ENCODE measurements at places on chromosomes 16 and 17.

DNA sequence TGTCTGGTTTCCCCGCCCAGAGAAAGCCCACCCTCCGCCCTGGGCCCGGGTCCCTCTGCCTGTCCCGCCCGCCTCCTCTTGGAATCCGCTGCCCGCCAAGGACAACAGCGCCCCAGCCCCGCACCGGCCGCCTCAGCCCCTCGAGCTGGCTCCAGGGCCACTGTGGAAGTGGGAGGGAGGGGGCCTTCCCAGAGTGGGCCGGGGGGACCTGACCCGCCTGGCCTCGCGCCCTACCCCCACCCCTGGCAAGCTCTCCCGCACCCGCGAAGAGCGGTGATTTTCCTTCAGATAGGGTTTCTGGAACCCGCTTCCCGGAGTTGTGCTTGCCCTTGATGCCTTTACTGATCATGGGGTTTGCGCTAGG is 2.3 kb upstream of the CBX8 start:
- no peak for DNase-seq

DNA sequence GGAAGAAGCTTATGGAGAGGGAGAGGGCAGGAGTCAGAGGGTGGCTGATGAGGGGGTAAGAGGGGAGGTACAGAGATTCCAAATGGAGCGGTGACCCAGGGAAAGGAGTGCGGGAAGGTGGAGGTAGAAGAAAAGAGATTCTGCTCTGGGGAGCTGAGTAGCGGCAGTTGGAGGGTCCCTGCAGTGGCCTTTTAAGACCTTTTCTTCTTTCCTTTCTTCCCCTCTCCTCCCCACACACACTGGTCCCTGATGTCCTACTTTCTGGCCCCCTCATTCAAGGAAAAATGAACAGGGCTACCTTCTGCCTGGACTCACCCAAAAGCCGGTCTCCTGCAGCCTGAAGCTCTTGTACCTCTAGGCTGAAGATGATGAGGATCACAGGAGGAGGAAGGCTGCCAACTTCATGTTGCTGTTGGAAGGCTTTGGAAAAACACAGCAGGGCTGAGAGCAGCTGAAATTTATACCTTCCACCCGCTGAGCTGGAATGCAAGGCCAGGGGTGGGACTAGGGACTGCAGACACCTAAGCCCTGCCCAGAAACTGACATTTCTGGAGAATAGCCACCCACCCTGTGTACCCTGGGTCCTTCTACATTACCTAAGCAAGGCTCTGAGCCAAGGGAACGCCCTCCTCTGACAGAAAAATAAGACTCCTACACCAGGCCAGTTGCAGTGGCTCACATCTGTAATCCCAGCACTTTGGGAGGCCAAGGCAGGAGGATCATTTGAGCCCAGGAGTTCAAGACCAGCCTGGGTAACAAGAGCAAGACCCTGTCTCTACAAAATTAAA is 9.4 kb upstream of the HEATR6 start:
- no peak for DNase-seq

DNA sequence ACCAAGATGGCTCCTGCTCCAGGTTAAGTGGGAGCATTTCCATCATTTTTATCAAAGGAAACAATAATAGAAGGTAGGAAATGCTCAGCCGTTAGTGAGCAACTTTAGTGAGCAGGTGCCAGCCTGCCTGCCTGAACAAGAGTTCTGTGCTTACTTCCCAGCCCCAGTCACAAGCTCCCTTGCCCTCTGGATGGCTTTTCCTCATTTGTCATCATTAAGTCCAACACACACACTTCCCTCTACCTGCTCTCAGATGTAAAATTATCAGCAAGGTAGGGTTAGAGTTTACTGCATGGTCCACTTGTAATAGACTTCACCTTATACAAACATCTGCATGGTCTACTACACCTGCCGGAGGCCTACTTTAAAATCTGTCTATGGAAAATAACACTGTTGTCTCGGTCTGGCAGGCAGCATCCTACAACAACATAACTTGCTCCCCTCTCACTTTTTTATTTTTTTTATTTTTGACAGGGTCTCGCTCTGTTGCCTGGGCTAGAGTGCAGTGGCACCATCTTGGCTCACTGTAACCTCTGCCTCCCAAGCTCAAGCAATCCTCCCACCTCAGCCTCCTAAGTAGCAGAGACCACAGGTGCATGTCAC is 12.7 kb downstream of the TEX2 start:
- no peak for DNase-seq

DNA sequence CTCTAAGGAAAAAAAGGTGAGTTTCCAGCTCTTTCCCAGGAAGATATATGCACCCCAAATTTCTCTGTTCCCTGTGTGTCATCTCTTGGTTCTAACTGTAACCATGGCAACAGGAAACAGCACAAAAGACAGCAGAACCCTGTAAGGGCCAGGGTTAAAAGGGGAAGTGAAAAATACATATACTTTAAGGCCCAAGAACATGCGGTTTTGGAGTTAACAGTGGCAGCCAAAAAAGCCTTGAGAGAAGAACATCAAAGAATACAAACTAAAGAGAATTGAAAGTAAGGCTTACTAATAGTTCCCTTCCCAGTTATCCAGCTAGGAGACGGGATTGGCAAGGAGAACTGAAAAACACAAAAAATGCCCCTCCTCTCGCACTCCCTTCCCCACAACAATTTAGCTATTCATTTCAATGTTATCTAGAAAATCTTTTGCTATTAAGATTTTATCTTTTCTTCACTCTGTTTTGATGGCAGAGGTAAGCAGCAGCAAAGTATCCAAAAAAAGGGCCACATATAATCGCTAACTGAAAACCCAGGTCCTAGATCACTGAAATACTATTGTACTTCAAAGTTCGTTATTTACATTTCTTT is 1.5 kb downstream of the SPOP start:
- DNase-seq, result peak; percentile 40

GRCh38 chr17:72580321-72581127 is 459.7 kb downstream of the SOX9 start:
- DNase-seq, result no peak

DNA sequence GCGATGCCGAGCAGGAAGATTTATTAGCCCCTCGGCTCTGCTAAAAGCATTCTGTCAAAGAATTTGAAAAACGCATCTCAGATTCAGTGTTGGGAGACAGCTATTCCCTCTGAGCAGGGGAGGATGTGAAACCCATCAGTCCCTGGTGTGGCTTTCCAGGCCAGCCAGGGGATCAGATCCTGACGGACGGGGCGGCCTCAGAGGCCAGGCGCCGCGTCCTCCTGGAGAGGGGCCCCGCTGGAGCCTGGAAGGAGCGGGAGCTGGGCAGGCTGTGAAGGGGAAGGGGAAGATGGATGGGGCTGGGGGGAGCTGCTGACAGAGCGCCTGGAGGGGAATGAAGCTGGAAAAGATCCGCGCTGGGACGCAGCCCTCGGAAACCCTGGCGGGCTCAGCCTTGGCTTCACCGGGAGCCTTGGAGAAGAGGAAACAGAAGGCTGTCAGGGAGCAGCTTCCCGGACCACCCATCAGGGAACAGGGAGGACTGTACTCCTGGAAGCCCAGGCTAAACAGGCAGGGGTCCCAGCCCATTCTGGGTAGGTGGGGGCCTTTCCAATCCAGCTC is 358.0 kb downstream of the C16orf95 start:
- DNase-seq, result no peak

DNA sequence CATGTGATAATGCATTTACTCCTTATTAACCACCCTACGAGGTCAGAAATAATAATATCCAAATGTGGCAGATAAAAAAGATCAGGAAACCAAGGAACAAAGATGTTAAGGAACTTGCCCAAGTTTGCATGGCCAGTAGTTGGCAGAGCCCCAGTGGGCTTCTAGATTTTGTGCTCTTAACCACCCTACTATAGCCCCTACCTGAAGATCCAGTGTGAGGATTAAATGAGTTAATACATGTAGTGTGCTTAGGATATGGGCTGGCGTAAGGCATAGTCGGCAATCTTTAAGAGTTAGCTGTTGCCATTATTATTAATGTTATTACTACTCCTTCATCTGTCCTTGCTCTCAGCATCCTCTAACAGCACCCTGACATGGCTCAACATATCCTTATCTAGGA is 153.4 kb downstream of the SDK2 start:
- no peak for DNase-seq

DNA sequence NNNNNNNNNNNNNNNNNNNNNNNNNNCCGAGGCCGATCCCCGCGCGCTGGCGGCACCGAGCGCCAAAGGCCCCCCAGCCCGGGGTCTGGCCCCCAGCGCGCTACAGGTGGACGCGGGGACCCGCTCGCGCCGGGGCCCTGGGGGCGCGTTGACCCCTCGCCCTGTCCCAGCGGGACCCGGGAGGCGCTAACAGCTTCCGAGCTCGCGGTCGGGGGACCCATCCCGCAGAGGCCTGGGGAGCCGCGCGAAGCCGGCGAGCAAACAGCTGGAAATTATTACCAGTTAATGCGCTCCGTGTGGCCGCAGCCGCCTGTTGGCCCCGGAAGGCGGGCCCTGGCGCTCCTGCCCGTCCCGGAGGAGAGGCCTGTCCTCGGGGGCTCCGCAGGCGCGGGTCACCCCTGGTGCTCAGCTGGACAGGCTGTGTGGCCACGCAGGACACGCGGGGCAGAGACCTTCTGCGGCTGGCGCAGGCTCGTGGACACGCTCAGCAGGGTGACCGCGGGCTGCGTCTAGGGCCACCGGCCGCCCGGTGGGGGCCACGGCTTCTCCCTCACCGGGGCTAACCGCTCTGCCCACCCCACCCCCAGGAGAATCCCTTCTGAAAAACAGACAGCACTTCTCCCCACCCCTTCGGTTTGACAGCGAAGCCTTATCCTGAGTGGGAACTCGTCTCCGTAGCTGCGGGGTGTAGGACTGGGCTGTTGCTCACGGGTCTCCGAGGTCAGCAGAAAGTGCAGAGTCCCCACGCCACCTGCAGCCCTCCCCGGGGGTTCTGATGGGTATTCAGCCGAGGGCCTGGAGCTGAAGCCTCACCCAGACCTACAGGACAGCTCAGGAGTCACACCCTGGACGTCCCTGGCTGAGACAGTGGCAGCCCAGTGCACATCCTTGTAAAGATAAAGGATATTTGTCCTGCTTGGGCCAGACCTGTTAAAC is 138.7 kb upstream of the RPH3AL start:
- DNase-seq, result no peak

GRCh38 chr17:31753011-31753410 is 106.0 kb downstream of the COPRS start:
- DNase-seq, result no peak

DNA sequence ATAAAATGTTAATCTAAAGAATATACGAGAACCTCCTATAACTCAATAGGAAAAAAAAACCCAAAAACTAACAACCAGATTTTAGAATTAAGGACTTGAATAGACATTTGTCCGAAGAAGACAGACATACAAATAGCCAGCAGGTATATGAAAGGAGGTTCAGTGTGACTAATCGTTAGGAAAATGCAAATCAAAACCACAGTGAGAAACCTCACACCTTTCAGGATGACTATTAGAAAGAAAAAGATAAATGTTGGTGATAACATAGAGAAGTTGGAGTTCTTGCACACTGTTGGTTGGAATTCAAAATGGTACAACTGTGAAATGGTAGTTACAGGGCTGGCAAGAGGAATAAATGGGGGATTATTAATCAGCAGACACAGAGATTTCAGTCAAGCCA is 339.0 kb downstream of the TMEM114 start:
- DNase-seq, result no peak

- DNase-seq, result no peak
These were observed 8.9 kb downstream of the SHPK start for GRCh38 chr17:3626831-3627768.

- no peak for DNase-seq
These were observed 13.9 kb downstream of the SARM1 start for GRCh38 chr17:28385406-28385805.

DNA sequence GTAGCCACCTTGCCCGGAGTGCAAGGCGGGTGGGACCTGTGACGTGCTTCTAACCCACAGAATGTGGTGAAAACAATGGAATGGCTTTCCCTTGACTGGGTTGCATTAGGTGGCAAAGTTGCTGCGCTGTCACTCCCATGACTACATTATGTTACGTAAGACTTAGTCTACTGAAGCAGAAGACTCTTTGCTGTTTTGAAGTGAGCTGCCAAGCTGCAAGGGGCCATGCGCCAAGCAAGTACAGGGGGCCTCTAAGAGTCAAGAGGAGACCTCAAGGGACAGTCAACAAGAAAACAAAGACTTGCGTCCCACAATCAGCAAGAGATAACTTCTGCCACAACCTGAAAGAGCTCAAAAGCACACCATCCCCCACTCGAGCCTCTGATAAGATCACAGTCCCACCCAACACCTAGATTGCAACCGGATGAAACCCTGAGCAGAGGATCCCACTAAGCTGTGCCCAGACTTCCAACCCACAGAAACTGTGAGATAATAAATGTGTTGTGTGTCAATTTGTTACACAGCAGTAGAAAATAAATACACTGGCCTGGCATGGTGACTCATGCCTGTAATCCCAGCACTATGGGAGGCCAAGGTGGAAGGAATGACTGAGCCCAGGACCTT is 16.5 kb downstream of the ANKRD11 start:
- DNase-seq, result no peak
